ENCODE measurements at places on chromosomes 16 and 17.

GRCh38 chr17:325270-326009 lies 27.2 kb downstream of the RPH3AL start:
- DNase-seq = no peak

DNA sequence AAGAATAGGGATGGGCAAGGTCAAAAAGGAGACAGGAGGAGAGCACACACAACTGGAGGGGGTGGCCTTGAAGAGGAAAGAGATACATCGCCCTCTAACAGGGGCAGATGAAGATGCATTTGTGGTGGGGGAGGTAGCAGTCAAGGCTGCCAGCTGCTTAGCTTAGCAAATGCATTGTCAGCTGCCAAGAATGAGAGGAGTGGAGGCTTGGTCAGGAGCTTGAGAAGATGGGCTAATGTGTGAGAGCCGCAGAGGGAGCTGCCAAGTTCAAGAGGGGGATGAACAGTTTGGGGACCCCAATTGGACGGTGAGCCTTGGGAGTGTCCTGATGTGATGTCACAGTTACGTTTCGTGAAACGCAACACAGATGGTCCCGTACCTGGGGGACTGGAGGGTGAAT lies 28.9 kb upstream of the GNA13 start:
- no peak for DNase-seq

GRCh38 chr17:61524319-61524718 lies 66.7 kb downstream of the NACA2 start:
- DNase-seq = no peak

DNA sequence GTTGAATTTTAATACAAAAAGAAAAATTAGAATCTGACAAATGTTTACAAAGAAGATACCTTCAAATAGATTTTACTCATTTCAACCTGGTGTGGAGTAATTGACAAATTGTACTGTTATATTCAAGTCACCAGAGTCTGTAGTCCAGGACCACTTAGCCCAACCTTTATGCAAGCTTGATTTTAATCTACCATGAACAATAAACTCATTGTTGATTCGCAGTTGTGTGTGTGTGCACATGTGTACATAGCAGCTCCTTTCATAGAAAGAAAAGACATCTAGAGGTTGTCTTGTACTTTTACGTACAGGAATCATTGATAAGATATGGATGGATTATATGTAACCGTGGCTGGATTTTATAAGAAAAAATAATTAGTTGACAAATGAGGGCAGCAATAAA lies 20.7 kb upstream of the LRRC37A start:
- no peak for DNase-seq

DNA sequence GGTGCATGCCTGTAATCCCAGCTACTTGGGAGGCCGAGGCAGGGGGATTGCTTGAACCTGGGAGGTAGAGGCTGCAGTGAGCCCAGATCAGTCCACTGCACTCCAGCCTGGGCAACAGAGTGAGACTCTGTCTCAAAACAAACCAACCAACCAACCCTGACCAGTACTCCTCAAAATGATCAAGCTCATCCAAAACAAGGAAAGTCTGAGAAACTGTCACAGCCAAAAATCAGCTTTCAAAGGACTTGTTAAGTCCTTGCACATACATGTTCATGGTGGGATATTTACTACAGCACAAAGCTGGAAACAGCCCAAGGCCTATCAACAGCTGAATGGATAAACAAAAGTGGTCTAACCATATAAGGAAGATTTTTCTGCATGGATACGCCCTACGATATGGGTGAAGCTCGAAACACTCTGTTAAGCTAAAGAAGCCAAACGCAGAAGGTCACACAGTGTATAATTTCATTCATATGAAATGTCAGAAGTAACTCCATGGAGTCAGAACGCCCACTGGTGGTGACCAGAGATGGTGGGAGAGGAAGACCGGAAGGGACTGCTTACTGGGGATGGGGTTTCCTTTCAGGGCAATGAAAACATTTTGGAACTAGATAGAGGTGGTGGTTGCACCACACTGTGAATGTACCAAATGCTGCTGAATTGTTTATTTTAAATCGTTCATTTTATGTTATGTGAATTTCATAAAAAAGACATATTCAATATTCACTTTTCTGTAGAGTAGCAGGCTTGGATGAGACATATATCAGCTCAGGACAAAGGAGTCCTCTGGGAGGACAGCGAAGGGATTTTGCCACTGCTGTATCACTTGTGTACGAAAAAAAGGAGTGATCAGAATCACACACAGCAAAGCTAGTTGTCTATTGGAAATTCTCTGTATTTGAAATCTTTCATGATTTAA lies 17.7 kb downstream of the CCL17 start:
- DNase-seq = peak; percentile 5

- no peak for DNase-seq
Measured at GRCh38 chr17:82407255-82407654, 10.9 kb upstream of the HEXD start.

- no peak for DNase-seq
Measured at GRCh38 chr16:89038221-89038721, 55.4 kb upstream of the ACSF3 start.
